ENCODE measurements at places on chromosomes 1 and 21. TPM values are rescaled to one million over a fixed set of nuclear protein-coding genes. Genes with fewer than 3 reads are reported as not detected.

DNA sequence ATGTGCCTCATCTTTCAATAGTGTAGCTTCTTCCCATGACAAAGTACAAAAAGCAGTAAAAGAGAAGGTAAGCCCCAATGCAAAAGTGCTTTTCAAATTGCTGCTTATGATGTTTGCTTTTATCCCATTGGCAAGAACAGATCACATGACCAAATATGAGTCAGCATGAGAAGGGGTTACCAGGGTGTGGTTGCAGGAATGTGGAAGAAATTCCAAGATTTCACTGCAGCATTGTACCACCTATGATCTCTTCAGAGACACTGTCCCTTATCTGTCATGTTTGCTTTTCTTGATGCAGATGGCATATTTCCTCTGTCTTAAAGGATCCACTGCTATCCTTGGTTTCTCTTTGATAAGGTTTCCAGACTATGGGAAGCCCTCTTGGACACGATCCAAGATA lies 1006.9 kb upstream of the PRMT6 start:
- DNase-seq: no peak

GRCh38 chr1:152906023-152906565 lies 2.3 kb upstream of the IVL start:
- DNase-seq: no peak

GRCh38 chr1:222452031-222452430 lies 95.9 kb downstream of the HHIPL2 start:
- DNase-seq: no peak

GRCh38 chr1:189524501-189524900 lies 953.2 kb downstream of the BRINP3 start:
- no peak for DNase-seq

DNA sequence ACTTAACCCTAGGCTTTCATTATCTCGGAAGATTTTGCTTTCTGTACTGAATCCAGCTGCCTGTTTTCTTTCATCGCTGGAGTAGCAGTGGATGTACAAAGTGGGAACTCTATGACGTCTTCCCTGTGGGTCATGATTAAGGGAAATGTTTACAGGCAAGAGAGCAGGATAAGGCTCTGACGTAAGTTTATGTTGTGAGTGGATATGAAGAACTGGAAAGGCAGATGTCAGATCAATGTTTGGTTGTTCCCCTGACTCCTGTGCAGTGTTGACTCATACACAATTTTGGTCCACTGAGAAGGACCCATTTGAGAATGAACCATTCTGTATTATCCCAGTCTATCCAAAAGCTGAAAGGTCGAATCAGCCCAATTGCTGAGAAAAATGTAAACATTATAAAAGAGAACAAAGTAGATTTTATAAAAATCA lies 292.4 kb downstream of the GRIK1 start:
- no peak for DNase-seq

DNA sequence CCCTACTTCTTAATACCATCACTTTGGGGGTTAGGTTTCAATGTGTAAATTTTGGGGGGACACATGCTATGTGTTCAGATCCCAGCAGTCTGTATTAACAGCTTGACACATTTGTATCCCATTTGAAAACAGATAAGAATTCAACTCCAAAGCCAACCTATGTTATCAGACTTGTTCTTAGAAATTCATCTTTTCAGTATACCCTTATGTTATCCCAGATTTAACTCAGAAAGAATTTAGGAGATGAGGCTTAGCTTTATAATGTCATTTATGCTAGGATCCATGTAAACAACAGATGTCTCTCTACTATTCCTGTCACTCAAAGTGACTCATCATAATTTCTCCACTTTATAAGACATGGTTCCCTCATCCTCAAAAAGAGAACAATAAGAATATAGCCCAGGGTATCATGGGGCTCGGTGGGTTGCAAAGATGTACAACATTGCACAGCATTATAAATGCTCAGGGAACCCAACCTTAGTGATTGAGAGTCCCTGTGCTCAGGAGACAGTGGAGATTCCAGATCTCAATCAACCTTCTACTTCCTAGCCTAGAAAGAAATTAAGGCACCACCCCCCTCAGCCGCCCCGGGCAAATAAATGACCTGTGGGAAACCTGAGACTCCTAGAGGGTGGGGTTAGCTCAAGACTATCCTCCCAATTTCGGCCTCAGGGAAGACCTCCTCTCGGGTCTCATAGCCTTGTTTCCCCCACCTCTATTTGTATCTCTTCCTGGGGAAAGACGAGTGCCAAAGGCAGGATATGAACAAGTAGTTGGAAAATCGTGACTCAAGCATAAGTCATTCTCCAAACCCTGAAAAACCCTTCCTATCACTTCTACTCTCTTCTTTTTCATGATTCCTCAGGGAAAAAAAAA lies 265.1 kb upstream of the CAMK1G start:
- DNase-seq: no peak

DNA sequence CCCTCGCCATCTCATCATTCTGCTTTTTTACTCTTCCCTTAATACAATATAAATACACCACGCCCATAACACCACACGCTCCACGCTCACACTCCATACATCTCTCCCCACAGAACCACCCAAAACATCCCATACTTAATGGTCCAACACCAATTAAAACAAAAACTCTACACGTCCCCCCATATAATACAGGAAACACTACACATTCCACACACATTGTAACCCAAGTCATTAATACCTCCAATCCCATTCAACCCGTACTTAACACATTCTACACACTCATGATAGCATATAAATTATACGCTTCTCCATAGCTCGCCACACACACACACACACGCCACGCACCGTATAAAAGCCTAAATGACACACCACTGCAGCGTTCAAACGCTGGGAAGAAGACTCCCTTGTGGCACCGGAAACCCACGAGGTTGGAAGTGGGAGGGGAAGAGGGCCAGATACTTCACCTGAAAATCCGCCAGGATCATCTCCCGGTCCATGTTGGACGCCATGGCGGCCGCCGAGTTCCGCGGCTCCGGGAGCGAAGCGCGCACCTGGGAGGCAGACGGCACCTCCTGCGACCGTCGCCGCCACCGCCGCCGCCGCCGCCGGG lies 659 bp downstream of the FAF1 start:
- DNase-seq: no peak

The DBT gene
- 24.9 TPM for polyA plus RNA-seq

The RPTN gene
- polyA plus RNA-seq: not detected

The DTL gene
- polyA plus RNA-seq: 23.8 TPM

Measured in renal pelvis (tissue), 12 donors.